ENCODE measurements at places on chromosomes 13 and 19.

DNA sequence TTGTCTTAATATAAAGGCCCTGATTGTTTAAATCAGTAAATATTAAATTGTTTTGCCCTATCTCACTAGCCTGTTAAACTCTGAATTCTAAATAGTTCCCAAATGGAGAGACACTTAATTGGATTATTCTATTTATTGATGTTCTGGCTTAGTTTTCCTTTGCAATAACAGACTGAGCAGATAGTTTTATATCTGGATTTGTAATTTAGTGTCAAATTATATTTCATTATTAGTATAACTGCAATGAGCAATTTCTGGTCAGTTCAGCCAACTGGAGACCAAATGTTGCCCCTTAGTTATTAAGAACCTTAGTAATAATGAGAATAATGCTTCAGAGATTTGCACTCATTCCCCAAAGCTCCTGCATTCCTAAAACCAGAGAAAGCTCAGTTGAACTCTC, 10.1 kb downstream of the FAM124A start:
- no peak for DNase-seq

DNA sequence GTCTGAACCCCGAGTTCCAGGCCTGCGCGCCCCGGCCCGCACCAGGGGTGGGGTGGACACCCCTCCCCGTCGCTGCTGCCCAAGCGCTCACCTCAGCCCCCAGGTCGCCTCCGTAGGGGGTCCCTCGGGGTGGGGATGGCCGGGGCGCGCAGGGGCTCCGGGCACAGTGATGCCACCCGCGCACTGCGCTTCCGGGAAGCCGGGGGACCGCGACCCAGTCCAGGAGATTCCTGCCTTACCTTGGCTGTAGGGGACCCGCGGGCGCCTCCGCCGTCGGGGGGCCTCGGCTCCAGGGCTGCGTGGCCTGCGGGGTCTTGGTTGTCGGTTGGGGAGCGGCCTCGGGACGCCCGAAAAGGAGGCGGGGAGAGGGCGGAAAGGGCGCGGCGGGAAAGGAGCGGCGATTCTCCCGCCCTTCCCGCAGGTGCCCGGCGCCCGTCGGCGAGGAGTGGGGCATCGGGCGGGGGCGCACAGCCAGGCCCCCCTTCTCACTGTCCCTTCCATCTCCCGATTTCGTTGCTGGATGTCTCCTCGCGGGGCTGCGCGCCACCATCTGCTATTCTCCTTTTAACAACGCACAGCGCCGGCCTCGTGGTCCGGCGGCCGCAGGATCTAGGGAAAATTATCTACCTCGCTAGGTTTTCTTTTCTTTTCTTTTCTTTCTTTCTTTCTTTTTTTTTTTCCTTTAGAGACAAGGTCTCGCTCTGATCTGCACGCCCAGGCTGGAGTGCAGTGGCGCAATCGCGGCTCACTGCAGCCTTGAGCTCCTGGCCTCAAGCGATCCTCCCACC, at the start of gene KEAP1:
TSS of gene KEAP1 (minus strand) at position 355 of the 788 bp plus-strand sequence. CDS start 3,323 bp downstream, outside the sequence.
- no peak for DNase-seq

- no peak for DNase-seq
Observed at GRCh38 chr19:10575011-10575716, 6.4 kb upstream of the CDKN2D start.

DNA sequence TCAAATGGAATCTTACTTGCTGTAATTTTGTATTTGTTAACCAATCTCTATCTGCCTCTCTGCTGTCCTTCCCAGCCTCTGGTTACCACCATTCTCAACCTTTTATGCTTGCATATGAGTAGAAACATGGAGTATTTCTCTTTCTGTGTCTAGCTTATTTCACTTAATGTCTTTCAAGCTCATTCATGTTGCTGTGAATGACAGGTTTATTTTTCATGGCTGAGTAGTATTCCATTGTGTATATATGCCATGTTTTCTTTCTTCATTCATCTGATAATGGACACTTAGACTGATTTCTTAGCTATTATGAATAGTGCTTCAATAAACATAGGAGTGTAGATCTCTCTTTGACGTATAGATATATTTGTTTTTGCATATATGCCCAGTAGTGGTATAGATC, 13.4 kb downstream of the ZNF460 start:
- no peak for DNase-seq

DNA sequence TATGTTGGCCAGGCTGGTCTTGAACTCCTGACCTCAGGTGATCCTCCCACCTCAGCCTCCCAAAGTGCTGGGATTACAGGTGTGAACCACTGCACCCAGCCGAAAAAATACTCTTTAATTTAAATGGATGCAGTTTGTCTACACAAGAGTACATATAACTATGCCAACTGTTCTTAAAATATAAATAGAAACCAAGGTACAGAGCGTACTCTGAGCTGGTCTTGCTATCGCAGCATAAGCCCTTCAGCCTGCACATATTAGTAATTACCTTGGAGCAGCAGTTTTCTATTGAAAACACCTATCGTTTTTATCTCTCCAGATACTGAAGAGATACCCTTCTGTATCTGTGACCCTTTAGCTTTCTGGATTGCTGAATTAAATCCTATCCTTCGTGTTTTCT, 3.4 kb downstream of the ZNF682 start:
- no peak for DNase-seq

DNA sequence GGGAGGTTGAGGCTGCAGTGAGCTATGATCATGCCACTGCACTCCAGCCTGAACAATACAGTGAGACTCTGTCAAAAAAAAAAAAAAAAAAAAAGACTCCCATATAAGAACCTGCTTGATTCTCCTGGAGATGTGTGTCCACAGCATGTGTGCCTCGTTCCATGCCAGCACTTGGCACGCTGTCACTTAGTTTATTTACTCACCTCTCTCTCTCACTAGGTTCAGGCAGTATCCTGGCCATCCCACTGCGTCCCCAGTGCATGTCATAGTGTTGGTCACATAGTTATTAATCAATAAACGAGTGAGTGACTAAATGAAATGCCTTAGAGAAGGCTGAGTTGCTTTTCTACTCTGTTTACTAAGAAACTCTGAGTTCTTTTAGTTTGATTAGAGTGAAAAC, 79.1 kb upstream of the GPR12 start:
- DNase-seq: no peak

DNA sequence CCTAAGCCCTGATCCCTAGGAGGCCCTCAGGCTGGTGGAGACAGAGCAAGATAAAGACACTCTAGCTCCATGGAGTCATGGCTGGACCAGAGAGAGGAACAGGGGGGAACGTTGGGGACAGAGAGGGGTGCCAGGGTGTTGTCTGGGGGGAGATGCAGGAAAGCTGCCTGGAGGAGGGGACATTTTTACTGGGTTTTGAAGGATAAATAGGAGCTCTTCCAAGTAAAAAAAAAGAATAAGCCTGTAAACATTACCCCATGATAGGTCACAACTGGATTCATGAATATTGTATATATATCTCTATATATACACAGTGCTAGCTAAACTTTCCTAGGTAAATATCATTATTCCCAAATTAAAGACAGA, 714 bp downstream of the HSH2D start:
- DNase-seq: no peak

- no peak for DNase-seq
Observed at GRCh38 chr13:50401721-50402465, 386.6 kb downstream of the KCNRG start.

DNA sequence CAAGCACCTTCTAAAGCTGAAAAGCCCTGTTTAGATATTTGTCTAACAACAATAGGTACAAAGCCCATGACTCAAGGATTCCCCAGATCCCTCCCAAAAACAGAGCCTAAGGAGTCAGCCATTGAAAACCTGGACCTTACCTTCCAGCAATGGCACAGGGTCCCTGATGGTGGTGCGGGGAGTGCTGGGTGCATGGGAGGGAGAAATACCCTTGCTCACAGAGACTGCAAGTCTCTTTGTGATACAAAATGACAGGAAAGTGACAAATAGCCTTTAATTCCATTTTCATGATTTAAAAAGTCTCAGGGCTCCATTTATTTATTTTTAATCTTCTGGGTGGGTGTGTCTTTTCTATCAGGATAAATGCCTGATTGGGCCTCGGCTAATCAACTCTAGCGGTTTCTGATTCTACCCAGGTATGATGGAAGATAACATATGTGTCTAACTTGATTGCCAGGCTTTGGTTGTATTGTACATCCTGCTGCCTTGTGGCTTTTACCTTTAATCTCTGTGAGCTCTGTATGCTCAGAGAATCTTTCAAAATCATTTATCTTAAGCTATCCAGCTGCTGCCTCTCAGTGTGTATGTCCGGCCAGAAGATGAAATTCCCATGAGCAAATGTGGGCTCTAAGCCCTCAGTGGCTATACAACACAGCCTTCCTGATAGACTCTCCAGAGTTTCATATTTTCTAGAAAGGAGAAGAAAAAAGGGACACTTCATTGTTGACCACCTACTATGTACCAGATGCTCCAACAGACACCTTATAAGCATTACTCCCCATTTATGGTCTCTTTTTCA, 54.6 kb upstream of the FAM124A start:
- no peak for DNase-seq

DNA sequence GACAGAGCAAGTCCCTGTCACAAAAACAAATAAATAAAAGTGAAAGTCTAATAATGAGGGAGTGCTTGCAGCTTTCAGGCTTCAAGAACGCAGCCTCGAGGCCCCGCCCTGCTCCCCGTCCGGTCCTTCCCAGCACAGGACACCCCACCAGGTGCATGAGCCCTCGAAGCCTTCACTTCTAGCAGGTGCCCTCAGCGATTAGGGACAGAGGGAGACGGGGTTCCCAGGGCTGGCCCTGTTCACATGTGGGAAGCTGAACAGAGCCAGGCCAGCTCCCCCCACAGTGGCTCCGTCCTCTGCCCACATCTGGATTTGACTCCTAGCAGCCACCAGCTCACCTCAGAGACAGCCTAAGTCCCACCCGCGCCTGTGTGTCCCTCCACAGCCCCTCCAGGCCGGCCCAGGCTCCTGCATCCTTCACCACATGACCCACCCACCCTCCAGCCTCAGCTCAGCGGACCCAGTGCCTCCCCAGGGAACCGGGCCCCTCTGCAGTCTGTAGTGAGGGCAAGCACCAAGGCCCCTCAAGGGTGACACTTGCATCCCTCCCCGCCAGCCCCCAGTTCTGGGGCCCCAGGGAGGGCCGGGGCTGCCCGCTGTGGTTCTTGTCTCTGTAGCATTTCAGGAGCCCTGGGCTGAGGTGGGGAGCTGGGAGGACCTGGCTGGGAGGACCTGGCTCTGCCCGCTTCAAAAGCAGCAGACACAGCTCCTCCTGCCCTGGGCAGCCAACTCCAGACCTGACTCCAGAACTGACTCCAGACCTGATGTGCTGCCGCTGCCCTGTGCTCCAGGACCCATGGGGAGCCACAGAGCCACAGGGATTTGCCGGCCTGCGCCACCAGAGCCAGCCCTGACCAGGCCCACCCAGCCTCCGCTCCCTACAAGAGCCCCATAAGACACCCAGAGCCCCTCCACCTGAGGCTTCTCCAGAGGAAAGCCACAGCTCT, 27.2 kb downstream of the GPX4 start:
- no peak for DNase-seq

GRCh38 chr13:33280923-33281322, 4.6 kb downstream of the STARD13 start:
- DNase-seq: no peak

GRCh38 chr13:39381456-39381855, 221.5 kb downstream of the LHFPL6 start:
- no peak for DNase-seq

- no peak for DNase-seq
Observed at GRCh38 chr19:47183601-47184000, 47.4 kb downstream of the BBC3 start.
